Stimulated activated CD4-positive, alpha-beta T cell treated with anti-CD3 and anti-CD28 coated beads, Interleukin-2, amount 100 ng/mL, for 48 hours (primary cell): ENCODE measurements at places on chromosomes 12 and 14.

- DNase-seq: no peak
Measured at GRCh38 chr12:58395470-58395869, 454.1 kb downstream of the ATP23 start.

DNA sequence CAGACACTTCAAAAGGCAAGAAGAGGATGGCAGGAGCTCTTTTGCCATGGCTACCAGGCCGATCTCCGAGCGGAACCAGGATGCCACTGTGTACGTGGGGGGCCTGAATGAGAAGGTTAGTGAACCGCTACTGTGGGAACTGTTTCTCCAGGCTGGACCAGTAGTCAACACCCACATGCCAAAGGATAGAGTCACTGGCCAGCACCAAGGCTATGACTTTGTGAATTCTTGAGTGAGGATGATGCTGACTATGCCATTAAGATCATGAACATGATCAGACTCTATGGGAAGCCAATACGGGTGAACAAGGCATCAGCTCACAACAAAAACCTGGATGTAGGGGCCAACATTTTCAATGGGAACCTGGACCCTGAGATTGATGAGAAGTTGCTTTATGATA is 9.8 kb downstream of the GARIN2 start:
- no peak for DNase-seq

GRCh38 chr12:20212658-20213555 is 155.4 kb upstream of the PDE3A start:
- DNase-seq: no peak

GRCh38 chr12:17030338-17030737 is 424.4 kb upstream of the LMO3 start:
- DNase-seq: no peak

- DNase-seq: no peak
Measured at GRCh38 chr14:97290977-97291376, 493.8 kb downstream of the VRK1 start.

- no peak for DNase-seq
Measured at GRCh38 chr12:66367015-66367667, 64.8 kb downstream of the HELB start.

GRCh38 chr12:129558036-129558435 is 345.8 kb downstream of the TMEM132D start:
- DNase-seq: no peak

DNA sequence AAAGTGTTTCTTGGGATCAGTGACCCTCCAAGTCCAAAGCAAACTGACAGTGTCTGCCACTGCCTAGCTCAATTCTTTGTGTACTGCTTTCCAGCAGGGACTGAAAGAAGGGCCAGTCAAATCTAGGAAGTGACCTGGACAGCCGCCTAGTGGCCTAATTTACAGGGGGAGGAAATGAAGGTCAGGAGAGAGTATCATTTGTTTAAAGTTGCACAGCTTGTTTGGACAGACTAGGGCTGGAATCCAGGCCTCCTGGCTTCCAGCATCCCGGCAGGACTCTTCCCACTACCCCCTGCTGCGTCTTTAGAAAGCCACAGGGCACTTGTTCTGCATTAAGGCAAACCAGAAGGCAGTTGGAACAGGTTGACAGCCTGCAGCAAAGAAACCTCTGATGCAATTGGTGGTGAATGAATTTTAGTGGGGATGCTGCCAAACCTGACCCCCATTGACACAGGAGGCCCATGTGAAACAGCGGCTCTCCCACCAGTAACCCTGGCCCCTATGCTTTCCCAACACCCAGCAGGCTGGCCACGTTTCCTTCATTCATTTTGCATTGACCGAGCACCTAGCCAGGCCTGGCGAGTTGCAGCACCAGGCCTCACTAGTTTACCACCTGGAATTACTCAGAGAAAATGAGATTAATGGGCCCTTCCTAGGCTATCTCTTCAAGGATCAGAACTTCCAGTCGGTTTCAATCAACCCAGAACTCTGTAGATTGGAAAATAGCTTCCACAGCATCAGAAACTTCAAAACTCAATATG is 28.2 kb downstream of the GALNT16 start:
- no peak for DNase-seq

GRCh38 chr14:99158150-99158549 is 113.8 kb downstream of the BCL11B start:
- DNase-seq: no peak

- DNase-seq: no peak
Measured at GRCh38 chr14:53628732-53629430, 327.7 kb downstream of the BMP4 start.

- peak; percentile 53 for DNase-seq
Measured at GRCh38 chr12:47758834-47759690, at the start of gene RAPGEF3. TSS of gene RAPGEF3 (minus strand) at chr12:47758880. CDS start at chr12:47758556, 324 bp downstream.

DNA sequence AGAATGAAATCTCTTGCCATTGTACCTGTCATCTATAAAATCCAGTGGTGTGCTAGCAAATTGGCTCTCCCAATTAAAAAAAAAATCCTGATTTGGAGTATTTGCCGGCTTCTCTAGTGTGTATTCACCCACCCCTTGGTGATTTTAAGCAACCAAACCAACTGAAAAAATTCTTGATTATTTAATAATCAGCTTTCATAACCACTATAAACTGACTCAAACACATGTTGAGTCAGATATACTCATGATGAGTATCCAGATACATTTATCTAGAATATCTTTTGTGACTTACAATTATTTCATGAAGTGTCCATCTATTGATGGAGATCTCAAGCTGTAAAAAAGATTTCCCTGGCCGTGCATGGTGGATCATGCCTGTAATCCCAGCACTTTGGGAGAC is 205.4 kb downstream of the RASSF9 start:
- no peak for DNase-seq

- no peak for DNase-seq
Measured at GRCh38 chr14:95906591-95906990, 30.0 kb downstream of the TUNAR start.

DNA sequence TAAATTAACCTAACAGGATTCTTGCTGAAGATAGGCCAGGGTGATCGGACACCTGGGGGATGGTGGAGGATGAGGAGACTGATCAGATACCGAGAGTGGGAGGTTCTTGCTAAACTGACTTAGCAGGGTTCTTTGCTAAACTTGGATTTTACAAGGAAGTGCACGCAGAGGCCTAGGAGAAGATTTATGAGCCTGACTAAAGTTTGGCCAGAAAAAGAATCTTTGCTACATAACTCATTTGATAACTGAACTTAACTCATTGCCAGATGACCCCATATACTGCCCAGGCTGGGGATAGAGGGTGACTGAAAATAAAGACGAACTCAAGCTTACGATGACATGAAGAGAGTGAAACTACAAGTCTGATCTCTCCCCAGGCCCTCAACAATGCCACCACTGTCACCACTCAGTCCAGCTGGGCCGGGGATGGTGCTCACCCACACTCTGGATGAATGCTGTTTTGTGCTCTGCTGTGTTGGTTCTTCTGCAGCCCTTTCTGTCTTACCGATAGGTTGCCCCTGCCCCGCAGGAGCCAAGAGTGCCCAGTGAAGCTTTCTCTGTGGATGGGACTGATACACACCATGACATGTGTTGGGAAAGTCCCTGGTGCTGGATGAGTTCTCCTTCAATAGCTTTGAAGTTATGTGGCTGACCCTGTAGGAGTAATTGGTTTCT is 29.0 kb downstream of the PPFIBP1 start:
- DNase-seq: no peak

- no peak for DNase-seq
Measured at GRCh38 chr12:2967651-2968050, 8.5 kb downstream of the TEAD4 start.

DNA sequence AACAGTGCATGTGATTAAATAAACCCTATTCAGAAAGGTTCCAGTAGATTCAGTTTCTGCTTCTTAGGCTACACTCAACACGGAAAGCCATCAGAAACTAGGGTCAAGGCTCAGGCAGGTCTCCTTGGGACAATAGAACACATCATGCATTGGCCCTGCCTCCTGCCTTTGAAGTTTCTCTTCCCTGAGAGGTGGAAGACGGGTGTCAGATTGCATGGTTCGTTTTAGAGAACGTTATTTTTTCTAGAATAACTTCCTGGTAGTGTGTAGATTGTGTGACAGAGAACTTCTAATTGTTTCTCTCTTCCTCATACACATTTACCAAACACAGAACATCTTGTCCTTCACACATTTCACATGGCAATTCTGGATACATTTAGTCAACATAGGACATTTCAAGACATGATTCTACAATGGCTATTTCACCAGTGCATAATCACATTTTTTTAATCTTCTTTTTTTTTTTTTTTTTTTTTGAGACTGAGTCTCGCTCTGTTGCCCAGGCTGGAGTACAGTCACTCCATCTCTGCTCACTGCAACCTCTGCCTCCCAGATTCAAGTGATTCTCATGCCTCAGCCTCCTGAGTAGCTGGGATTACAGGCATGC is 106.6 kb upstream of the AMN1 start:
- DNase-seq: no peak

DNA sequence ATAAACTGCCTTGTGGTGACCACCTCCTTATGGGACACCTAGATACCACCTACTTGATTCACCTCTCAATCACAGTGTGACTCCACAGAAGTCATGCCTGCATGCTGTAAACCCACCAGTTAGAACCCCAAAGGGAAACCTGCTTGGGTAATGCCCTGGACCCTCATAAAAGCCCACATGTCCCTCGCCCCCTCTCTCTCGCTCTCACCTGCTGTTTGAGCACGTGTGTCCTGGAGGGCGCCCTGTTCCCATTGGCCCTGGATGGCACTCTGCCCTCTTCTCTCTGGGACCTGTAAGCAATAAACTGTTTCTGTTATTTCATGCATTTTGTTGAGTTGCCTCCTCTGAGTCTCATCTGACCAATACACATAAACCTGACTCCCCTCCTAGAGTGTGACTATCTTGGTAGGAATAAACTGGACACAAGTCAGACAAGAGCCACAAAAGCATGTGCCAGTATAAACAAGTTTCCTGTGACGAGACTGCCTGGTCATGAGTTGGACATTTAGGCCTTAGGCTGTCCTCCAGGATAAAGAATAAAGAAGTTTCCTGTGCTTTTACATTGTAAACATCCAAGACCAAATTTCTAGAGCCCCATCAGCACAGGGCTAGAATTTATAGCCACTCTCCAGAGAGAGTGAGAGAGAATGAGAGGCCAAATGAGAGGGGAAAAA is 8.6 kb downstream of the IFI27L2 start:
- DNase-seq: no peak

DNA sequence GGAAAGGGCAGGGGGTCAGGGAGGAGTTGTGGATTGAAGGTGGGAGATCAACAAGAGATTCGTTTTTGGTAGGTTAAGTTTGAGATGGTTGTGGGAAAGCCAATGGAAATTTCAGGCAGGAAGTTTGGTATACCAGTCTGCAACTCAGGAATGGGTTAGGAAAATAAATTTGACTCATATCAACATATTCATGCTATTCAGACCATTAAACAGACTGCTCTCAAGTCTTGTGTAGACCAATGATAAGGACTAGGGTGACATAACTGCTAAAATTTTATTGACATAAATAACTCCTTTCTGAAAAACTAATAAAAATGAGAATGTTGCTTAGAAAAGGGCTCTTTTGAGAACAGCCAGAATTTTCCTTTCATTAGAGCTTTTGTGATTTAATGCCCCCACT is 60.0 kb downstream of the PLEKHA5 start:
- no peak for DNase-seq

- DNase-seq: no peak
Measured at GRCh38 chr12:68428724-68429501, 96.8 kb upstream of the MDM1 start.

DNA sequence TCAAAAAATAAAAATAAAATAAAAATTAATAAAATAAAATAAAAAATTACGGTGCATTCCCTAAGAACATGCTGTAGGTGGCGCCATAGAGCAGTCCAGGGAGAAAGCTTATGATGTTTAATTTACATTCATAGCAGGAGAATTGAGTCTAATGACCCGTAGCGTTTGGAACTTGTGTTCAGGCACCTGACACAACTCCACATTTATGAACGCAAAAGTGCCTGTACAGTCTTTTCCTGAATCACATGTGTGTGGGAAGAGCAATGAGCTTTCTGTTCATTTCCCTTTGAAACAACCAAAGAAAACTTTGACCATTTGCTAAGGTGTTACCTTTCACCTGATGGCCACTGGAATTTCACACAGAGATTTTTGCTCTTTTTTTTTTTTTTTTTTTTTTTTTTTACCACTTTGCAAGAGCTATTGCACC is 60.6 kb upstream of the KCNA1 start:
- DNase-seq: no peak

- no peak for DNase-seq
Measured at GRCh38 chr14:36129181-36129580, 47.3 kb downstream of the PTCSC3 start.

DNA sequence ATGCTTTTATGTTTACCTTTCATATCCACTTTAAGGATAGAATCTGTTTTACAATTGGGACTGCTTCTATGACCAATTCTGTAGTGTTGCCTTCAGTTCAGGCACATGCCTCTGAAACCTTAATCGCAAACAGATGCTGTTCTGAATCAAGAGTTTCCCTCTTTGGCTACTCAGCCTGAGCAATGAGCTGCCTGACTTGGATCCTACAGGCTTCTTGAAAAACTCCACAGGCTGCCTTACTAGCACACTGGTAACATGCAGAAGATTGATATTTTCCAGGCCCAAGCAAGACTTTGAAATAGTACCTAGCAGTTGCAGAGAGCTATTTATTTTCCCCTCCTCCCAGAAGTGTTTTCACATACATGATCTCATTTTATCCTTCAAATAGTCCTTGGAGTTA is 34.8 kb upstream of the PMCH start:
- no peak for DNase-seq

- no peak for DNase-seq
Measured at GRCh38 chr14:90807060-90807459, 9.2 kb downstream of the TTC7B start.

DNA sequence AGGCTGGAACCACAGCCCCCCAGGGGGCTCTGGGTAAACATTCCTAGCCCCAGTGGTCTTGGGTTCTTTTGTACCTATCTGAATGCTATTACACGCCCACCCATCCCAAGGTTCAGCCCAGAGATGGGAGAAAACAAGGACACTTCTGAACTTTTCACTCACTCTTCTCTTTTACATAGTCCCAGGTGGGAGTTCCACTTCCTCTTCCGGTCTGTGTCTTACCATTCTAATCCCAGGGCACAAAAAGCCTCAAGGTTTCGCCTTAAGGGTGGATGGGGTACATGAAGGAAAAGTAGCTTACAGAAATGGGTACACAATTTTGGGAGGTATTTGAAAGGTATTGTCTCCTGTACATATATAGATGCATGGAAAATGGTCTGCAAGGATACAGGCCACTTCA is 79.0 kb downstream of the TMEM30B start:
- DNase-seq: no peak

- no peak for DNase-seq
Measured at GRCh38 chr14:90303473-90303872, 28.3 kb downstream of the NRDE2 start.

- DNase-seq: no peak
Measured at GRCh38 chr12:6813363-6813762, 8.3 kb upstream of the GPR162 start.
